Left renal pelvis (tissue), 4 donors: ENCODE measurements at places on chromosomes 1 and 21.

DNA sequence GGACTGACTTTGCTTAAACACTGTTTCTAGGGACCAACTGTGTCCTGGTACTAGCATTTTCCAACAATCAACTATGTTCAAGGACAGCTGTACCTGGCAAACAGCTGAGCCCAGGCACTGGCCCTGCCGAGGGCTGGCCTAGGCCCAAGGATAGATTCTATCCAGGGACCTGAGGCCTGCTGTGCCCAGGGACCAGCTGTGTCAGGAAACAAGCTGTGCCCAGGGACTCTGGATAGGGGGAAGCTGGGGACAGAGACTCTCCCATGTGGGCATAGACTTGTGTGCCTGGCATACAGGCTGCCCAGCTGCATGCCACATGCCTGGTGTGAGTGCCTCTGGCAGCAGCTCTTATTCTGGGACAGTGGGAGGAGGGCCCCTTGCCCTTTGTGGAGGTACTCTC lies 38.1 kb upstream of the POU3F1 start:
- DNase-seq: no peak

- no peak for DNase-seq
Observed at GRCh38 chr1:116765962-116766361, 11.7 kb downstream of the CD2 start.

GRCh38 chr1:22636927-22637326 lies 499 bp downstream of the C1QA start:
- DNase-seq: no peak

- DNase-seq: no peak
Observed at GRCh38 chr21:31460980-31461379, 116.9 kb upstream of the TIAM1 start.

DNA sequence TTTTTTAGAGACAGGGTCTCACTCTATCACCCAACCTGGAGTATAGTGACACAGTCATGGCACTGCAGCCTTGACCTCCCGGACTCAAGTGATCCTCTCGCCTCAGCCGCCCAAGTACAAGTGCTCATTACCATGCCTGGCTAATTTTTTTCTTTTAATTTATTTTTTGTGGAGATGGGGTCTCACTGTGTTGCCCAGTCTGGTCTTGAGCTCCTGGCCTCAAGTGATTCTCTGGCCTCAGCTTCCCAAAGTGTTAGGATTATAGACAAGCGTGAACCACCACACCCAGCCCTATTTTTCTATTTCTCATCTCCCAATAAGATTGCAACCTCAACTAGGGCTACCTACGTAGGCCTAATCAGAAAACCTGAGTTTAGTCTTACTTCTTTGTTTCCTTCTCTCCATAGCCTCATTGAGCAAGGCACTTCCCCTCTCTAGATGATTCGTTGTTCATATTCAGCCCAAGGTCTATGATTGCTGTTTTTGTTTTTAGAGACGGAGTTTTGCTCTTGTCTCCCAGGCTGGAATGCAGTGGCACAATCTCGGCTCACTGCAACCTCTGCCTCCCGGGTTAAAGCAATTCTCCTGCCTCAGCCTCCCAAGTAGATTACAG lies 1.1 kb upstream of the KPNA6 start:
- DNase-seq: no peak

- DNase-seq: no peak
Observed at GRCh38 chr21:45766055-45766454, 122.5 kb downstream of the PCBP3 start.
